ENCODE measurements at places on chromosomes 7 and 10.

DNA sequence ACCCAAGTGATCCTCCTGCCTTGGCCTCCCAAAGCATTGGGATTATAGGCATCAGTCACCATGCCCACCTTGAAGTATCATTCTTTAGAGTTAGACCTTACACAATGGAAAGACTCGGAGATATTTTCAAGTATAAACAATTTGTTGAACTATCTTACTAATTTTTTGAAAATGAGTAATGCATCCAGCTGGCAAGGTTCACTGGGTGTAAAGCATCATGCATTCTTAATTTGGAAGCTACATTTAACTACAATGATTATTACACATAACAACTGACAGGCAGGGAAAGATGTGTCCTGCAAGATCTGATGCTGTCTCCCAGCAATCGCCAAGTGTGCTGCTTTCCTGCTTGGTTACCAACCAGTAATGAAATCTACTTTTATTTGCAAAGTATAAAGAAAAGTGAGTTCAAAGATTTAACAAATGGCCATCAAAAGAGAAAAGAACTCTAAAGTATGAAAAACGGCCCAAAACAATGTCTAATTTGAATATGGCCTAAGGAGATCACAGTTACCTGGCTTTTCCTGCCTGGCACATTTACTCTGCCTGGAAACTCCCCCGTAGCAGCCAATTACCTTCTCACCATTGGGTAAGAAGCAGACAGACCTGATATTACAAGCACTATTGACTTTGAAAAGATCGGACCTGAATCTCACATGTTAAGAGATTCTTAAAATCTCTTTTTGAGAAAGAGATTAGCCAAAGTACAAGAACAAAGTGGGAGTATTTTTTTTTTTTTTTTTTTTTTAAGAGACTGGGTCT is 59.3 kb upstream of the NMT2 start:
- DNase-seq, result no peak

- DNase-seq, result no peak
Observed at GRCh38 chr10:86385806-86386205, 19.2 kb upstream of the GRID1 start.

DNA sequence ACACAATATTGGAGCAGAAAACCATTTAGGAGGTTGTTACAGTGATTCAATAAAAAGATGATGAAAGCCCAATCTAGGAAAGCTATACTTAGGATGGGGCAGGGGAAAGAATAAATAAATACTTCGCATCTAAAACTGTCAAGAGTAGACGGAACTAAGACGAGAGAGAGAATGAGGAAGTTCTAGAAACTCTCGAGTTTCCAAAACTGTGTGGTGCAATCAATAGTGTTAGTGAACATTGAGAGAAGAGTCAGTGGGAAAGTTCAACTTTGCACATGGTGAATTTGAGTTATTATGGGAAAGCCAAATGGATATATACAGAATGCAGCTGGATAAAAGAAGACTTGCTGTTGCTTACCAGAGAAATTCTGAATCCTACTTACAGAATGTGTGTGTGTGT is 133.8 kb upstream of the MEOX2 start:
- DNase-seq, result no peak

DNA sequence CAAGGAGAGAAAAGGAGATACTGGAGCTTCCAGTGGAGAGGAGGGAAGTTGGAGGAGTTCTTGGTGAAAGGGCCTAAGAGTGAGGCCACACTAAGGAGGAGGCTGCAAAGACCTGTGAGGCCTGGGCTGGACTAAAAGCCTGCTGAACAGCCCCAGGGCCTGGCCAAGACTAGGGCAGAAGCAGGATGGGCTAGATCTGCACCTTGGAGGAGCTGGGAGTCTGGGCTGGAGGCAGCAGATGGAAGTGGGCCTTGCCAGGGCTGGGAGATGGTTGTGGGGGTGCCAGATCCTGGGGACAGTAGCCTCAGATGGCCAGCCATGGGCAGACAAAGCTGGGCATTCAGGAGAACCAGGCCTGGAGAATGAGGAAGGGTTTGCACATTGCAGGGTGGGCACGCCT is 6.5 kb upstream of the PURB start:
- DNase-seq, result no peak

DNA sequence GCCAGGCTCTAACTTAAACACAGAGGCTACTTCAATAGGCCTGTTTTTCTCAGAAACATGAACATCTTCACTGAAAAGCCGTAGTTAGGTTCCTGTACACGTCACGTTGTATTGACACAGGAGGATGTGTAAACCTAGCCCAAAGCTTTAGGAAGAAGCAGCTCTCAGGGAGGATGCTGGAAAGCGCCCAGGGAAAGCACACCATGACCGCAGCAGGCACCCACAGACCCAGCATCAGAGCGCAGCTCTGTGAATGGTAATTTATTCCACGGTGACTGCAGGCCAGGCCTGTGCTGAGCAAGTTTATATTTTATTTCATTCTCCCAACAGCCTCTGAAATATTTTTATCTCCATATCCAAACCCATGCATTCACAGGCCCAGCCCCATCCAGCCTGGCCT is 51.1 kb downstream of the ASB13 start:
- DNase-seq, result no peak

All from WERI-Rb-1 (cell line).